ENCODE measurements at places on chromosomes 6 and 20.

- DNase-seq: peak; percentile 39
Measured at GRCh38 chr20:330233-331149, 5.1 kb downstream of the SOX12 start.

GRCh38 chr6:108133594-108134179 lies 32.1 kb upstream of the NR2E1 start:
- no peak for DNase-seq

- no peak for DNase-seq
Measured at GRCh38 chr20:14643146-14643545, 305.7 kb upstream of the FLRT3 start.

DNA sequence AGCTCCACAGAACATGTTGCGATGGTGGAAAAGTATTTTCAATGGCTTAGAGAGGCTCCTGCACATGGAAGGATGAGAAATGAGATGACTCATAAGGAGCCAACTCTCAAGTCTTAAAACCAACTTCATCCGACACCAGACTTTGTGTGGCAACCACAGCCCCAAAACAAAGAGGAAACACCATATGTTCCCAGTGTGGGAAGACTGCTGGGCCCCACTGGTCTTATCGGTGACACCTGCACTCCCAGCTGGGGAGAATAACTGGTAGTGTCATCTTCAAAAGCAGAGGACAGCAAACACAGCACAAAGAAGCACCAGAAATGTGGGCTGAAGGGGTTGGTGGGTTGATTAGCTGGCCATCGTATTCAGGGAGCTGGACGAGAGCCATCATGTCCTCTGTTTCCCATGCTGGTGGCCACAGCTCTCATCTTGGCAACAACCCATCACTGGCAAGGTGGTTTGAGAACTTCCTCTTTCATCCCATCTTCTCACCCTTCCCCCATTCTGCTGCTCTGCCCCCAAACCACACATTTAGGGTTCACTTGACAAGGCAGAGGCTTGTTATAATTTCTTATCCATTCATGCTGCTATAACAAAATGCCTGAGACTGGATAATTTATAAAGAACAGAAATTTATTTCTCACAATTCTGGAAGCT lies 46.0 kb upstream of the TASP1 start:
- no peak for DNase-seq

DNA sequence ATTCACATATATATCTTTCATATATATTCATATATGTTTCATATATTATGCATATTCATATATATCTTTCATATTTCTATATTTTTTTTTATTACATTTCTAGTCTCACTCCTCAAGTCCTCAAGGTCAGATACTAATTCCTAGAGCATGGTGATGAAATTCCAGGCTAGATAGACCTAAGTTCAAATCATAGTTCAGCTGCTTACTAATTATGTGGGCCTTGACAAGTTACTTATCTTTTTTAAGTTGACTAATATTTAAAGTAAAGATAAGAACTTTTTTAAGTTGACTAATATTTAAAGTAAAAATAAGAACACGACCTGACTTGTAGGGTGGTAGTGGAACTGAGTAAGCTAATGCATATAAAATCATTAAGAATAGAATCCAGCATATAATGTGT lies 495.6 kb upstream of the MAN1A1 start:
- DNase-seq: no peak

DNA sequence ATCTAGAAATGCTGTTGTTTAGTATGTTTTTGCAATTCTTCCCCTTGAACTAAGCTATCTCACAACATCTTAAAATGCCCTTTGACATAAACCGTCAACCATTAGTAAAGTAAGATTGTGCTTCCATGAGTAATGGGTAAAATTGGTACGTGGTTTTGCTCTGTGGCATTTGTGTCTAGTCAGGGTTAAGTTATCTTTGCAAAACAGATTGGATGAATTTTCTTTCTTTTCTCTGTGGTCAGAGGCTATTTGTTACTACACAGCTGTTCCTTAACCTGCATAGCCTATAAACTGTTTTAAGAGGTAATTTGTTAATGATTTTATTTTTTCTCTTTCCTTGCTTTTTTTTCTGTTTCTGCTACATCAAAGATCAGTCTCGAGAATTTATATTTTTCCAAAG lies 75.4 kb downstream of the RPP40 start:
- no peak for DNase-seq

- DNase-seq: no peak
Measured at GRCh38 chr6:151514000-151514730, 20.3 kb downstream of the CCDC170 start.

- DNase-seq: no peak
Measured at GRCh38 chr6:147633191-147633590, 124.7 kb downstream of the SAMD5 start.

- no peak for DNase-seq
Measured at GRCh38 chr6:53961679-53962370, 149.4 kb upstream of the MLIP start.

- no peak for DNase-seq
Measured at GRCh38 chr20:10524034-10524476, 89.0 kb downstream of the SLX4IP start.

GRCh38 chr6:89339565-89339964 lies 13.0 kb downstream of the UBE2J1 start:
- DNase-seq: no peak

DNA sequence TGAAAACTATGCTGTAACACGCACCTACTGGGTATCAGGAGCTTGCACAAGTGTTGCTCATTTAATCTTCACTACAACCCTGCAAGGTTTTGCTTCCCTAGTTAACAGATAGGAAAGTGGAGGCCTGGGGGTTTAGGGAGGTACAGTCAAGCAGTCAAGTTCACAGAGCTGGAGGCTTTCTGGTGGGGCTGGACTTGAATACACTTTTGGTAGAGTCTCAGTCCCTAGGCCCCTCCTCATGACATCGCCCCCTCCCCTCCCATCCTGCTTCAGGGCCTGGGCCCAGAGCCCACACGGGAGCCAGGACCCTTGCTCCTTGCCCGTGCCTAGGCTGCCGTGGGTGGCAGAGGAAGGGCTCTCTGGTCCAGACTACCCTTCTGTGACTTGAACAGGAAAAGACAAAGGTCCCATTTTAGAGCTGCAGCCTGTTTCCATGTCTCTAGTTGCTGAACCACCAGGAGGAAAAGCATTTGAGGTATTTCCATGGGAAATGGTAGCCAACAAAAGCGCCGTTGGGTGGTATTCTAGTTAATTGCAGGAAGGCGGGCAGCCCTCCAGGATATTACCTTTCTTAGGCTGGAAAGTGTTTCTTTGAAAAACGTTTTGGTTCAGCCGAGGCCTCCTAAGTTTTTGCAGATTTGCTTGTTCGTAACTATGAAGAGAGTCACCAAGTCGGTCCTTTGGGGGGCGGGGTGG lies 84.9 kb downstream of the CDC5L start:
- DNase-seq: no peak

GRCh38 chr6:98927534-98927933 lies 20.2 kb downstream of the FBXL4 start:
- DNase-seq: no peak

GRCh38 chr20:478010-478948 lies 15.9 kb upstream of the TBC1D20 start:
- DNase-seq: no peak

- no peak for DNase-seq
Measured at GRCh38 chr6:35044145-35044745, 96.9 kb downstream of the TCP11 start.

DNA sequence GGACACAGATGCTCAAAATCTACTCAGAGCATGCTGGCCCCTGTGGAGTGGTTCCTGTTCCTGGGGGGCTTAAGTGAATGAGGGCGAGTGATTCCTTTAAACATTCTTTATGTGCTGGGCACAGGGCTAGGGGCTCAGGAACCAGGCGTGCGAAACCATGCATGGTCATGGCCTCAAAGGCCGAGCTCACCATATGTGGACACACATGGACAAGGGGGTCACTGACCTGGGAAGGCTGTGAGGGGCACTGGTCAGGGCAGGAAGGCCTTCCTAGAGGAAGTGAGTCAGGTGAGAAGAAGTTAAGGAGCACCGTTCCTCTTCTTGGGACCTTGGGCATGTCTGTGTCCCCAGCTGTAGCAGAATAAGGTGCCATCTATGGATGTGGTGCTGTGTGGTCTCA lies 74.6 kb upstream of the BHLHE23 start:
- DNase-seq: no peak

DNA sequence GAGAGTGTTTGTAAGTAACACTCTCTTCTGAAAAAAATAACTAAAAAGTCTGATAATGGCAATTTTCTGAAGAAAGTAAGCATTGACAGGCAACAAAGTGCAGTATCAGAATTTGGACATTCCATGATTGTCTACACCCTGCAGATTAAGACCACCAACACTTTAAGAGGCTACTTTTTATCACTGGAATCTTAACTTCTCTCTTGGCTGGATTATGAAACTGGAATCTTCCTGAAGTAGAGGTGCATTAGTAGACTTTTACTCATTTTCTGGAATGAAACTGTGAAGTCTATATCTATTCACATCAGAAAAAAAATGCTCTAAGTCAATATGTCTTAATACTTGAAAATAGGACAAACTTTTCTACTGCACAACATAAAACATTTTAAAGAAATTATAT lies 547.5 kb downstream of the COL12A1 start:
- no peak for DNase-seq

DNA sequence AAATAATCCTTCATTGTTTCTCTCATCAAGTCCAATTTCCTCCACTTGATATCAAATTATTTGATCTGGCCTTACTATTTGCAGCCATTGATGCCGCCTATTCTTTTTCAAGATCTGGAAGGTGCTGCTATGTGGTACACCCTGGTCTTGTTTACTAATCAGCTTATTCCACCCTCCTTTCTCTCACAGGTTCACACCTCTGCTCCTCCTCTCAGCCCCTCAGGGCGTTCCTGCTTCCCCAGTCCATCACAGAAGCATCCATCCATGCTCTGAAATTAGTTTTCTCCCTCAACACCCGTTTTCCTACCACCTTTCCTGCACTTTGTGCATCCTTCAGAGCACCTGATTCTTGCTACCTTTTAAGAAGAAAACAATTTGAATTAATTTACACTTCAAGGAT lies 183.6 kb downstream of the EPHA7 start:
- DNase-seq: no peak

GRCh38 chr6:37822851-37823682 lies 3.5 kb downstream of the ZFAND3 start:
- peak; percentile 43 for DNase-seq

DNA sequence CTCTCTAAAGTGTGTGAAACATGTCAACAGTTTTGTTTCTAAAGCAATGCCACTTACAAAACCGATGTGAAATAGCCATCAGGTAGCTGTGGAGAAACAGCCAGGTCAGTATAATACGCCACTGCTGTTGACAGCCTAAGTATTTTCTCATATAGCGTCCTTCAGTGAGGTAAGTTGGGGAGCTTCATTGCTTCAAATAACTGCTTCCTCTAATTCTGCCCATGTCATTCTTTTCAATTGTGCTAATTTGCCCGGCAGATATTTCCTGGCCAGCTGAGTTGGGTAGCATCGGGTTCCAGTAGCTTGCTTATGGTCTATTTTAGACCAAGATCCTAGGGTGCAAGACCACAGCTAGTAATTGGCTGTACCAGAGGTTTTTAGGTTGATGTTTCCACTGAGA lies 2.1 kb upstream of the ARMC2 start:
- DNase-seq: no peak

DNA sequence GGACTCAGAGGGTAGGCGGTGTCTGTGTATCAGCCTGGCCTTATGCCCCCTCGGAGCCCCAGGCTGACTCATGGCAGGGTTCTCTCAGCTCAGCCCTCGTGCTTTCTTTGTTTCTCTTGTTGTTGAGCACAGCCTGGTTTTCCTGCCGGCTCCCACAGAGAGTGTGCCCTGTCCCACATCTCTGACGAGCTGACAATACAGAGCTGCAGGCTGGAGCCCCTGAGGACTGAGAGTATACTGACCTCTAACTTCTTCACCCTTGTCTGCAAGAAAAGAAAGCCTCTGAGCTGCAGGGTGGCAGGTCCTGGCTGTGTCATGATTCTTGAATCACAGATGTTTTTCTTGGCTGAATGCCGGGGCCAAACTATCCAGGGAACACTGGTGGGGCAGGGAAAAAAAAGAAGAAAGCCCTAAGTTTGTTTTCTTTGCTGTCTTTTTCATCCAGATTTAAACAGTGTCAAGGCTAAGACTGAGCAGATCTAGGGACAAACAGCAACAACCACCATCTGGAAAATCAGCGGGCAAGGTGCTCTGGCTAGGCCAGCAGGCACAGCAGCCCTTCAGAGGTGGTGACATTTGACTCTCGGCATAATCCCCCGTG lies 63.3 kb upstream of the ZNF133 start:
- no peak for DNase-seq

- DNase-seq: no peak
Measured at GRCh38 chr6:93017213-93017612, 402.1 kb downstream of the EPHA7 start.

- no peak for DNase-seq
Measured at GRCh38 chr6:34519971-34520644, 36.0 kb downstream of the SPDEF start.

GRCh38 chr20:36543184-36544133 lies 2.1 kb downstream of the MYL9 start:
- no peak for DNase-seq

GRCh38 chr6:106085984-106086813 lies at the start of gene PRDM1:
TSS of gene PRDM1 (plus strand) at chr6:106086336. CDS start at chr6:106086554, 218 bp downstream.
- peak; percentile 68 for DNase-seq

DNA sequence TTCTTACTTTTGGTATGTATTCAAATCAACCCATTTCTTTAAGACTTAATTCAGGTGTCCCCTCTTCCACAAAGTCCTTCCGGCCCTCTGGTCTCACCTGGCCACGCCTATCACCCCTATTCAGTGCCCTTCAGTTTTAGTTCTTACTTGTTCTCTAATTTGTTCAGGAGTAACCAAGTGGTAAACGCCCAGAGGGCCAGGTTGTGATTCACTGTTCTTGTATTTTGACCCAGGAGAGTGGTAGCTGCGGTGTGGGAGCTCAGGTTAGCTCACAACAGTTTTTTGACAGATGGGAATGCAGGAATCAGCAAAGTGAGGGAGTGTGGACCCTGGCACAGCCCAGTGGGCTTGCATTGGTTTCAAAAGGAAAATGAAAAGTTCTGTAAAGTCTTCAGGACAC lies 81.7 kb upstream of the RIPOR2 start:
- no peak for DNase-seq

GRCh38 chr20:2799688-2800520 lies 523 bp downstream of the CPXM1 start:
- DNase-seq: no peak

DNA sequence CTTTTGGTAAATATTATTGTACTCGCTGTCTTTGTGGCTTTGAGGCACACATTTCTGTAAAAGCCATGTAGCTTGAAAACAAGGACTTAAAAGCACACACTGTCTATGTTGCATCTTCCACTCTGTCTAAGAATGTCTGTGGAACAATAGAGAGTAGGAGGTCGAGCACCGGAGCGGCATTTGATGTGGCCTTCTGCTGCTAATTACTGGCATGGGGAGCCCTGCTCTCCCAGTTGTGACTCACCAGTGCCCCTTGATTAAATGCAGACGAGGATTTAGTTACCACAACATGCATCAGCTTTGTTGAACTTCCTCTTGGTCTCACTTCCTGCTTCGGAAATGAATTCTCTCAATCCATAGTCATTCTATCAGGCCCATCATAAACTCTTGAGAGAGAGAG lies 680.7 kb upstream of the SLC35B3 start:
- no peak for DNase-seq

- DNase-seq: no peak
Measured at GRCh38 chr20:31415653-31416052, 9.6 kb upstream of the DEFB121 start.

GRCh38 chr20:48709744-48710143 lies 118.1 kb downstream of the PREX1 start:
- DNase-seq: no peak

- no peak for DNase-seq
Measured at GRCh38 chr6:150987371-150987828, 121.9 kb downstream of the MTHFD1L start.

All from stimulated activated CD8-positive, alpha-beta memory T cell treated with anti-CD3 and anti-CD28 coated beads, Interleukin-2, amount 100 ng/mL, for 48 hours (primary cell).